Activated CD4-positive, alpha-beta memory T cell treated with anti-CD3 and anti-CD28 coated beads for 36 hours (primary cell): ENCODE measurements at places on chromosomes 5 and 9. TPM values are rescaled to one million over a fixed set of nuclear protein-coding genes. Genes with fewer than 3 reads are reported as not detected.

TMOD1 gene
- 2.5 TPM for total RNA-seq

BHMT2 gene
- not detected for total RNA-seq

PCDHGB4 gene
- 0.07 TPM for total RNA-seq

PCDHB12 gene
- total RNA-seq: not detected

ASB6 gene
- total RNA-seq: 15.7 TPM

ADAMTS13 gene
- total RNA-seq: 2.6 TPM

PKN3 gene
- total RNA-seq: 11.4 TPM

INSL6 gene
- not detected for total RNA-seq

ZNF300 gene
- 0.85 TPM for total RNA-seq

CTSV gene
- total RNA-seq: 1.4 TPM

DIMT1 gene
- total RNA-seq: 46.9 TPM

PHYHD1 gene
- 0.88 TPM for total RNA-seq

SLC45A2 gene
- not detected for total RNA-seq

ADCY2 gene
- total RNA-seq: not detected

- DNase-seq: no peak
Measured at GRCh38 chr9:78049484-78049883, 17.9 kb upstream of the GNAQ start.

DNA sequence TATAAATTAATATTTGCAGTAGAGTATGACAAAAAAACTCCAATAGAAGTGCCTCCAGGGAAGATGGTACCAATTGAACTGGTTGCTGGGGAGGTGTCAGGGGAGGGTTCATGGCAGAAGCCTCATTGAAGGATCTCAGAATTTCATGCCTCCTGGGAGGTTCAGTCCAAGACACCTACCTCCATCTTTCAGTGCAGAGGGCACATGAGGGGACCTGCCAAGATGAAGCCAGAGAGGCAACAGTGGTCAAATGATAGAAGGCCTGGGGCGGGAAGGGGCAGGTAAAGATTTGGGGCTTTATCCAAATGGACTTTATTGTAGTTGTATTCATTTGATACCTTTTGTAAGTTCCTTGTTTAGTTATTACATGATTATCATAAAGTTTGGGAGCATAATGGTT is 25.9 kb upstream of the KCNIP1 start:
- no peak for DNase-seq

DNA sequence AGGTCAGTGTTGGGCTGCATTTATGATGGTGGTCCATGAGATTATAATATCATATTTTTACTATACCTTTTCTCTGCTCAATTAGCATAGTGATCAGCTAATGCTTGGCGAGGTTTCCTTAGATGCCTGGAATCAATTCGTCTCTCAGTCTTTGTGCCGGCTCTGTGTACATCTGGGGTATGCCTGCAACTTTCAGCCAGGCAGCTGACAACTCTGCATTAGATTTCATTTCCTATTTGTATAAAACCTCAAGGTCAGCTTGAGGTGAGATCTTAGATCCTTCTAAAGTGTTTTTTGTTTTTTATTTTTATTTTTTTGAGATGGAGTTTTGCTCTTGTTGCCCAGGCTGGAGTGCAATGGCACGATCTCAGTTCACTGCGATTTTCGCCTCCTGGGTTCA is 86.8 kb downstream of the MELK start:
- DNase-seq: no peak

- DNase-seq: no peak
Measured at GRCh38 chr9:79757881-79758669, 186.3 kb downstream of the TLE4 start.

- DNase-seq: no peak
Measured at GRCh38 chr5:151258816-151259215, 5.8 kb downstream of the GM2A start.

GRCh38 chr5:147063943-147064342 is 170.9 kb upstream of the STK32A start:
- no peak for DNase-seq

DNA sequence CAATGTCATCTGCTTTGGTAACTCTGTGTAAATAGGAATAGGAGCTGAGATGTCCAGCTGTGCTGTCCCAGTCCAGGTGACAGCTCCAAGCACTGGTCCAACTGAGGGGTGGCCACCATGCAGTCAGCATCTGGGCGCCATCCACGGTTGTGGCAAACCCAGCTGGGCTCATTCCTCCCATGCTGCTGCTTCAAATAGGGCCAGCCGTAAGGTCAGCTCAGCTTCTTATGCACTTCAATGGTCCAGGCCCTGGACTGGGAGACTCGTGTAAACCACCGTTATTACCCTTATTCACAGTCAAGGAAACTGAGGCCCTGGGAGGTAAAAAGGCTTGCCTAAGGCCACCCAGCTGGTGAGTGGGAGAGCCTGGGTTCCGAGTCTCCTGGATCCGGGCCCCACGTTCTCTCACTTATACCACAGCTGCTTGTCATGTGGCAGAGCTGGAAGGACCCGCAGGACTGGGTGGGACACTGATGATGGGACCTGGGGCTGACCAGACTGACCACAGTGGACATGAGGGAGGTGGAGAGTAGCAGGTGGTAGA is 38.7 kb upstream of the ANGPTL2 start:
- peak; percentile 4 for DNase-seq

GRCh38 chr9:18359335-18359734 is 114.6 kb upstream of the ADAMTSL1 start:
- DNase-seq: no peak

DNA sequence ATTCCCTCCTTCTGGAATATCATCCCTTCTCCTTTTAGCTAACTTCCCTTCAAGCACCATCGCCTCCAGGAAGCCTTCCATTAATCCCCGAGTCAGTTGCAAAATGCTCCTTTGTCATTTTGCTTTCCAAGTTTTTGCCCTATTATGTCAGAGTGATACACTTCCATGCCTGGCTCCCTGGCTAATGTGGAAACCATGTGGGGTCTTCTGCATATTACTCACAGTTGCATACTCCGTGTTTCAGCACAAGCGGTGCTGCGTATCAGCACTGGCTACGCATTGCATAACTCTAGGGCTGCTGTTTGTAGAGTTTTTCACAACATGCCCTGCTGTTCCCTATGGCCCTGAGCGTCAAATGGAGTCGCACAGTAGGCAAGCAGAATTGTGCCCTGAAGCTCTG is 1.9 kb downstream of the TEX53 start:
- no peak for DNase-seq

DNA sequence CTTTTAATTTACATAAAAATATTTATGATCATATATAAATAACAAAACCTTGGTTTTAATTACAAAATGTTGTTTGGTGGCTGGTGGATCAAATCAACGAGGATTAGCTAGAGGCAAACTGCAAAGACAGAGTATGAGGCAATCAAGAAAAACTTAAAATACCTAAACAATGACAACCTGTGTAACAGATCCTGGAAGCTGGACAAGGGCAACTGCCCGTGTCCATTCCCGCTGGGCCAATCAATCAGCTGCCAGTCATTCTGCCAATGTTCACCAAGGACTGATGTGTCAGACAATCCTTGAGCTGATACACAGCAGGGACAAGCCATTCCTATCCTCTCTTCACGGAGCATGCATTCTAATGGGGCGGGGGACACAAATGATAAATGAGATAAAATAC is 3.2 kb upstream of the TENT4A start:
- no peak for DNase-seq

DNA sequence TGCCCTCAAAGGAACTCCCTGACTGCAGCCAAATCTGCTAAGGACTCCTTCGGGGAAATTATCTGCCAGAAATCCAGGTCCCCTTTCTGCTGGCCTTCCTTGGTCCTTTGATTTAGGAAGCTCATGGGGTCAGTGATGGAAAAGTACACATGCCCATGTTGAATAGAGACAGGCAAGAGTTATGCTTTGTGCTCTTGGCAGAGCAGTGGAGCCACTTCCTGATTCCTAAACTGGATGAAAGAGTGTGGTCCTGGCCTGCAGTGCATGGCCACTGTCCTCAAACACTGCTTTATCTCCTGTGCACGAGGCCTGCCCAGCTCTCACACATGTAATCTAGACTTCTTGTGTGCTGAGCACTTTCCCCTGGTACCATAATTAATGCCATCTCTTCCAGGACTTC is 2.0 kb upstream of the EBF1 start:
- DNase-seq: no peak

GRCh38 chr5:17670353-17670752 is 36.1 kb downstream of the TAF11L14 start:
- DNase-seq: no peak

DNA sequence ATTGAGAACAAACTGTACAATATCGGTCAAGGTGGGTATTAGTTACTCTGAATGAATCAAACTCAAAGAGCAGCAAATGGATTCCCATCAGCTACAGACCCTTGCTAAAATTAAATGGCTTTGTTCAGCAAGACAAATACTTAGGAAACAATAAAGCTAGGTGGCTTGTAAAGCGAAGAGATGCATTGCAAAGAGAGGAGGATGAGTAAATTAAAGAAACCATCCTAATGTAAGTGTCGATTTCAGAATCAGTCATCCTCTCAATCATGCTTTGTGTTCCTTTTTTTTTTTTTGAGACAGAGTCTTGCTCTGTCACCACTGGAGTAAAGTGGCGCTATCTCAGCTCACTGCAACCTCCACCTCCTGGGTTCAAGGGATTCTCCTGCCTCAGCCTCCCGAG is 359.2 kb upstream of the ZNF462 start:
- DNase-seq: no peak

GRCh38 chr9:120258096-120258495 is 321.9 kb downstream of the CDK5RAP2 start:
- no peak for DNase-seq

DNA sequence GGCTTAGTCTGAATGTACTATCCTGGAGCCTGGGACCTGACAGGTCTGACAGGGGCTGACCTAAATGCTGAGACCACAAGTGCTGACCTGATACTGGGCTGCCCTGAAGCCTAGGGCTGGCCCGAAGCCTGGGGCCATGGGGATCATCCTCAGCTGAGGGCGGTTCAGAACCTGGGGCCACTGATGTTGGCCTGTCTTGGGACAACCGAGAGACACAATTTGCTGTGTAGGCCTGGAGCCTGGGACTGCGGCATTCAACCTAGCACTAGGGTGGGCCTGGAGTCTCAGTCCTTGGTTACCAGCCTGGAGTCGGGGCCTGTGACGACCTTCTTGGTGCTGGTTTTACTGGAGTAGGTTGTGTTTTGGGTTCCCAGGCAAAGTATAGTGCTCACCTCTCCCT is 46.3 kb downstream of the SRFBP1 start:
- no peak for DNase-seq

DNA sequence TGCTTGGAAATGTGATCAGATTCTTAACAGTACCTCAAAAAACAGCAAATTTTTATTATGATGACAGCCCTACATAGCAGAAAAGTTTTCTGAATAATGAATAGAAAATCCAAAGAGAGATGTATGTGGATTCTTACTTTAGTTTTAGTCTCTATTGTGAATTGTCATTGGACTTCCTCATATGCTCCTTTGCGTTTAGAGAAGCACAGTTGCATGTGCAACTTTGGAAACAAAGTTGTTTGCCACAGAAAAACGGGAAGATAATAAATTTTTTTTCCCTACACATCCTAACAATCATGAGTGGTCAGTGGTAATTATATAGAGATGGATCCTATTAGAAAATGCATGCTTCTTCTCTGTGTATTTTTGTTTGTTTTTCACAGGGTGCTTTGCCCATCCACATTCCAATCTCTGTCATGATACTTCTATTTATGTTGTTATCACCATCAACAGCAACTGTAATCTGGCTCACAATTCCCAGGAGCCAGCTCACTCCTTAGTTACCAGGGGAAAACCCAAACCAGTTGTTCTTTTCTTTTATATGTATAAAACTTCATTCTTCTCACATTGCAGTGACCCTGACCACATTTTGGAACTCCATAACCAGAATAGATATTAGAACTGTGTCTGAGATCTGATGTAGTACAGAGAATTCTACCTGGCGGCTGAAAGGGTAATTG is 118.7 kb downstream of the NDUFS4 start:
- DNase-seq: no peak

- no peak for DNase-seq
Measured at GRCh38 chr9:113958556-113958955, 82.4 kb downstream of the ZNF618 start.

GRCh38 chr5:137566780-137567179 is 67.7 kb upstream of the SPOCK1 start:
- DNase-seq: no peak

DNA sequence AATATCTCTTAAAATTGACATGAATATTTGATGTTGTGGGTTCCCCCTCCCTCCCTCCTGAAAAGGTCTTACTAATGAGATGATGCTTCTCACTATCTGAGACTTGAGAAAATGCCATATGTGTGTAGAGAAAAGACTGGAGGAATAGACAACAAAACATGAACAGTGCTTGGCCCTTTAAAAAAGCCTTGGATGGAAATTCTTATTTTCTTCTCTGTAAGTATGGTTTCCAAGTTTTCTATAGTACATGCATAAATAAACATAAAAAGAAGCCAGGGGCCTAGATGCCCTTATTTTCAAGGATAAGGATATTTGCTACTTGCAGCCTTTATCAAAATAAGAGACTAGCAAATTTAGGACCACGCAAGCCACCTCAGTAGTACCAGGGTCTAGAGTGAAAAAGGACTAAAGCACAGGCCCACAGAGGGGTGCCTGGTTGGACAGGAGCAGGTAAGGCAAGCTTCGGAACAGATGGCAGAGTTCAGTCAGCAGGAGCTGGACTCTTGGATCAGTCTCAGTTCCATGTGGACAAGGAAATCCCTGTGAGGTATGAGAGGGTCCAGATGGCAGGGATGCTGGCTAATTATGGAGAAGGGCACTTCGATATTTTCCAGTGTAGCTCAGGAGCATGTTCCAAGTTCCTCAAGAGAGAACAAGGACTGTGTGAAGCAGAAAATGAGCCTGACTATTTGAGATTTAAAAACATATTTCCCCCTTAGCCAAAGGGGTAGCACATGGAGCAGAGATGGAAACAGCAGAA is 4.6 kb upstream of the ANP32B start:
- no peak for DNase-seq

- no peak for DNase-seq
Measured at GRCh38 chr5:78670701-78671269, 22.2 kb upstream of the LHFPL2 start.

GRCh38 chr5:61319388-61320146 is 12.5 kb upstream of the ZSWIM6 start:
- DNase-seq: no peak

GRCh38 chr5:94613583-94613982 is 4.8 kb downstream of the KIAA0825 start:
- DNase-seq: no peak

- DNase-seq: no peak
Measured at GRCh38 chr5:104048231-104048630, 485.6 kb upstream of the NUDT12 start.
